ENCODE measurements at places on chromosomes 12 and 14.

GRCh38 chr12:56358836-56359532 is 923 bp downstream of the STAT2 start:
- H3K36me3 ChIP-seq: peaks cover 23% of the 10 kb centered on the region
- DNase-seq: no peak
- H3K4me3 ChIP-seq: peak overlapping the region; percentile 91
- no peak overlapping the region for H3K27ac ChIP-seq
- no peaks in the 10 kb centered on the region for H3K27me3 ChIP-seq

DNA sequence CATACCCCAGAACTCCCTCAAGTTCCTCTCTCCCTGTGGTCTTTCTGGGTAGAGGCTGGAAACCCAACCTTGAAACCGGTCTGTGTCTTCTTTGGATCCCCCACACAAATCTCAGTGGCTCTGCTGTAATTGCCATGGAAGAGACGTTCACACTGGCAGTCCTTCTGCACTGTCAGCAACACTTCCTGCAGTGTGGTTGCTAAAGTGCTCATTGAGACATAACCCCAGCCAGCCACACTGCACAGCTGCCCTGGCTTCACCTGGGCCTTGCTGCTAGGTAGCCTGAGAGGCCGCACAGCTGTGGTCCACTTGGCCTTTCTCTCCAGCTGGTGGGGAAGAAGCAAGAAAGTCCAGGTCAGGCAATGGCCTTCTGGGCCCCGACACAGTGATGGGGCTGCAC is 2.4 kb downstream of the GZMH start:
- peak overlapping the region; percentile 7 for H3K4me3 ChIP-seq
- no peak overlapping the region for H3K27ac ChIP-seq
- H3K36me3 ChIP-seq: no peaks in the 10 kb centered on the region
- H3K4me1 ChIP-seq: peaks cover 14% of the 10 kb centered on the region
- no peak for DNase-seq
- H3K27me3 ChIP-seq: no peaks in the 10 kb centered on the region

GRCh38 chr12:74535536-74535935 is 2.1 kb upstream of the ATXN7L3B start:
- H3K36me3 ChIP-seq: no peaks in the 10 kb centered on the region
- no peak for DNase-seq
- no peak overlapping the region for H3K27ac ChIP-seq
- no peak overlapping the region for H3K4me3 ChIP-seq
- H3K4me1 ChIP-seq: peaks cover 27% of the 10 kb centered on the region
- no peaks in the 10 kb centered on the region for H3K27me3 ChIP-seq

DNA sequence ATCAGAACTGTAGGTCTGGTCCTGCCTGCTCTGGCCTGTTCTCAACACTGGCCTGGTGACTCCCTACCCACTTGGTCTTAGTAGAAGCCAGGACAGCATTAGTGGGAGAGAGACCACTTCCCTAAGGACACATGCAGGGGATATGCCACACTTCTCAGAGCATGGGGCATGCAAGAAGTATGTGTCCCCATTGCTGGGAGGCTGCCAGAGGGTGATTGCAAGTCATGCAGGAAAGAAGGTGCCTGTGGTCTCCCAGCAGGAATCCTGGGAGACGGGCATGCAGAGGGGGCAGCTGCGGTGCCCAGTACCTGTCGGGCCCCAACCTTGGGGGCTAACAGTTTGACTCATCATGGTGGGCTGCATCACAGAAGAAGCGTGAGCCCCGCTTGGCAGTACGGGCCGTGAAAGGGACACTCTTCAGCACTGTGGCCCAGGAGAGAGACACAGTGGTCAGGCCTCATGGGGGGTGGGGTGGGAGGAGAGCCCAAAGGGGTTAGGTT is 23.0 kb downstream of the PRPF40B start:
- H3K36me3 ChIP-seq: peaks cover 99% of the 10 kb centered on the region
- no peak overlapping the region for H3K27ac ChIP-seq
- no peak overlapping the region for H3K4me3 ChIP-seq
- H3K4me1 ChIP-seq: peaks cover 30% of the 10 kb centered on the region

- H3K4me3 ChIP-seq: no peak overlapping the region
- no peak overlapping the region for H3K27ac ChIP-seq
- no peaks in the 10 kb centered on the region for H3K4me1 ChIP-seq
- H3K36me3 ChIP-seq: no peaks in the 10 kb centered on the region
- no peaks in the 10 kb centered on the region for H3K27me3 ChIP-seq
- no peak for DNase-seq
Measured at GRCh38 chr14:101224356-101225156, 321.0 kb upstream of the RTL1 start.

DNA sequence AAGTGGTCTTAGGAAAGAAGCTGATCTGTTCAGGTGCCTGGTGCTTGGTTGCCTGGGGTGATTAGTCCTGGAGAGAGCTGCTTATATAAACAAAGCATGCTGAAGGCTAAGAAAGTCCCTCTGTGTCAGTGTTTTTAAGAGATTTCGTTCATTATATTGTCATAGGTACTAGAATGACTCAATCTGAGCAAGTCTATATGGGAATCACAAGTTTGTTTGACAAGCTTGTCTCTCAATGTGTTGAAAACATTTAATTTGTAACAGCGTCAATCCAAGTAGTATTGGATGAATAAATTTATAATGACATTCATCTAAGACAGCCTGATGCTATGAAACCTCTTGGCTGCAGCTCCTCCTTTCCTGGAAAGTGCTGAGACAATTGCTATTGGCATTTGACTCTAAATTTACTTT is 256.3 kb downstream of the TMTC2 start:
- H3K4me3 ChIP-seq: no peak overlapping the region
- no peaks in the 10 kb centered on the region for H3K36me3 ChIP-seq
- H3K4me1 ChIP-seq: no peaks in the 10 kb centered on the region
- H3K27ac ChIP-seq: no peak overlapping the region

DNA sequence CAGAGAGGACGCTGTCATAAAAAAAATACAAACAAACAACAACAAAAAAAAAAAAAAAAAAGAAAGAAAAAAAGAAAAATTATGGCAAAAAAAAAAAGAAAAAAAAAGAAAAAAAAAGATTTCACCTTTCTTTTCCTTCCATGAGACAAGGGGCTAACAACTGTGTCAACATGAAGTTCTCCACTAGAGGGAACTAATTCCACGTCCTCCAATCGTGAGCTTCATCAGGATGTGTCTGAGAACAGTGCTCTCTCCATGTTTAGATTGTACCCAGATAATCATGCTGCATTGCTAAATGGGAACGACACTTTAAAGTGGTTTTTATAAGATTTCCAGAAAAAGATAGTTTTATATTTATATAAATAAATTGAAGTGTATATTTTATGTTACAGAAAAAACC is 96.2 kb upstream of the PTPRB start:
- H3K27ac ChIP-seq: no peak overlapping the region
- H3K36me3 ChIP-seq: no peaks in the 10 kb centered on the region
- DNase-seq: peak; percentile 32
- H3K27me3 ChIP-seq: no peaks in the 10 kb centered on the region
- no peak overlapping the region for H3K4me3 ChIP-seq
- H3K4me1 ChIP-seq: no peaks in the 10 kb centered on the region

DNA sequence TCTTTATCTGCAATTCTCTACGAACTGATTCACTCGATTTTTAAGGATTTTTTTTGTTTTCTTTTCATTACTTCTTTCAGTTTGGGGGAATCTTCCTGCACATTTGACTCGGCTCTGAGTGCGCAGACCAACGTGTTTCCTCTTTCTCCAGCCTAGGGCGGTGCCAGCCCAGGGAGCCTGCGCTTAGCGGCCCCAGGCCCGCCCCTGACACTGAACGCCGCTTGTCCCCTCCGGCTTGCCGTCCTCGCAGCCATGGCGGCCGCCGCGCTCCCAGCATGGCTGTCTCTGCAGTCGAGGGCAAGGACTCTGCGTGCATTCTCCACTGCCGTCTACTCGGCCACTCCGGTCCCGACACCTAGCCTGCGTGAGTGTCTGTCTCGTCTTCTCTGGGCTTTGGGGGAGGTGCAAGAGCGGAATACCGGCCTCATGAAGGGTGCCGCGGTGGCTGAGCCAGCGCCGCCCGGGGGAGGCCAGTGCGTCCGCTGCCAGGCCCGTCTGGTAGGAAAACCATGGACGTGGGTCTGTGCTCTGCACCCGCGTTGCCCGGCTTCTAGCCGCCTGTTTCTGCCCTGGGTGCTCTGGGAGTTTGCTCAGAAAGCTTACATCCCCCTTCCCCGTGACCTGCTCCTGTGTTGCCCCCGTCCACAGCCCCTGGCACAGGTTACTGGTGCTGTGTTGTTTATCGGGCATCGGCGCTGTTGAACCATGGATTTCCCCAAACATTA is at the start of gene MRPS35:
TSS of gene MRPS35 (plus strand) at position 241 of the 725 bp plus-strand sequence. CDS start at position 253, 12 bp downstream.
- DNase-seq: peak; percentile 93
- peaks cover 11% of the 10 kb centered on the region for H3K36me3 ChIP-seq
- H3K4me3 ChIP-seq: peak within 1 kb of the TSS; percentile 88
- peak within 1 kb of the TSS; percentile 88 for H3K27ac ChIP-seq

DNA sequence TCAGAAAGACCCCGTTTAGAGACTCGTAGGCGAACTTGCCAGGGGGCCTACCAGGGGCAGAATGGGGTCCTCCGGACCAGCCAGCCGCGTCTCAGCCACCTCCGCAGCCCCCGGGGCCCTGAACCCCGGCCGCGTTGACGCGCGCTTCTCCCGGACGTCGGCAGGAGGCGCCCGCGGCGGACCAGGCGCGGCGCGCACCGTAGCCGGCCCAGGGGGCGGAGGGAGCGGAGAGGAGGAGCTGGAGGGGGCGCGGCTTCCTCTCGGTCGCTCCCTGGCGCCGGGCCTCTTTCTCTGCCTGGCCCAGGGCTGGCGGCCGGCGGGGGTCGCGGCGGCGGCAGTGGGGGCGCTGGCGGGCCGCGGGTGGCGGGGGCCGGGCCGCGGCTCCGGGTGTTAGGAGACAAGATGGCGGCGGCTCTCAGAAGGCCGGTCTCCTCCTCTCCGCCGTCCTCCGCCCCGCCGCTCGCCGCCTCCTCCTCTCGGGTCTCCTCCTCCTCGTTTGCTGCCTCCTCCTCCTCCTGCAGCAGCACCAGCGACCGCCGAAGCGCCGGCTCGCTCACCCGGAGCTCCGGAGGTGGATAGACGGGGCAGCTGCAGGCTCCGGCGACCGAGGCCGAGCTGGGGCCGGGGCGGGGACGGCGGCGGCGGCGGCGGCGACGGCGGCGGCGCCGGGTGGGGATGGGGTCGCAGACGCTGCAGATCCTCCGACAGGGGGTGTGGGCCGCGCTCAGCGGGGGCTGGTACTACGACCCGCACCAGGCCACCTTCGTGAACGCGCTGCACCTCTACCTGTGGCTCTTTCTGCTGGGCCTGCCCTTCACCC is at the start of gene PCNX1:
TSS of gene PCNX1 (plus strand) at position 284 of the 820 bp plus-strand sequence. CDS start at position 676, 392 bp downstream.
- peak within 1 kb of the TSS; percentile 95 for H3K27ac ChIP-seq
- peaks cover 66% of the 10 kb centered on the region for H3K4me1 ChIP-seq
- H3K36me3 ChIP-seq: no peaks in the 10 kb centered on the region
- H3K27me3 ChIP-seq: no peaks in the 10 kb centered on the region

DNA sequence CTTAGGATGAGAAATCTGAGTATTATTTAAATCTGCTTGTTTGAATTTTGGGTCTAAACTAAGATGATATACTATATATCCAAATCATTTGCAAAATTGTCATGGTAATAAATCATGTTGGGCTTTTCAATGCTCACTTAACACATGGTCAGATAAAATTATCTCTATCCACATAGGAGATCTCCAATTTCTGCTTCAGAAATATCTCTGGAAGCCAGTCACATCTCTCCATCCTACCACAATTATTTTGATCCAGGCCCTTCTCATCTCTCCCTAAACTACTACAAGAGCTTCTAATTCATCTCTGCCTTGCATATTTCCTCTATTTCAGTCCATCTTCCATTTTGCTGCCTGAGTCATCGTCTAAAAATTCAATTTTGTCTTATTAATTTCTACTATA is 3.8 kb downstream of the DCN start:
- H3K27ac ChIP-seq: peak overlapping the region; percentile 82
- H3K36me3 ChIP-seq: no peaks in the 10 kb centered on the region
- DNase-seq: no peak
- no peaks in the 10 kb centered on the region for H3K4me1 ChIP-seq
- no peaks in the 10 kb centered on the region for H3K27me3 ChIP-seq

GRCh38 chr12:132529906-132530305 is 40.0 kb downstream of the FBRSL1 start:
- H3K27ac ChIP-seq: no peak overlapping the region
- no peak for DNase-seq
- H3K36me3 ChIP-seq: no peaks in the 10 kb centered on the region
- H3K4me3 ChIP-seq: no peak overlapping the region

DNA sequence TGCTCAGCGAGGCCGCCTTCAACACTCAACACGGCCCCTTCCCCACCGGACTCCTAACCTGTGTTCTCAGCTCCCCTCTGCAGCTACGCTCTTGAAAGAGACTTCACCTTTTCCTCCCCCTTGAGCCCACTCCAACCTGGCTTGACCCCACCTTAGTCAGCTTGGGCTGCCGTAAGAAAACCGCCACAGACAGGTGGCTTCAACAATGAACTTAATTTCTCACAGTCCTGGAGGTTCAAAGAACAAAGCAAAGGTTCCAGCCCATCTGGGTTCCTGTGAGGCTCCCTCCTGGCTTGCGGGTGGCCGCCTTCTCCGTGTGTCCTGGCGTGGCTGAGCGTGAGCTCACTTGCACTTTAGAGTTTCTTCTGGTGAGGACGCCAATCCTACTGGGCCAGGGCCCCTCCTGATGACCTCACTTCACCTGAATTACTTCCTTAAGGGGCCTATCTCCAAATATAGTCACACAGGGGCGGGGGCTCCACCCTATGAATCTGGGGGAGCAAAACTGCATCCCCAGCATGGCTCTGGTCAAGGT is 138.8 kb downstream of the CALM1 start:
- H3K4me3 ChIP-seq: no peak overlapping the region
- H3K27ac ChIP-seq: peak overlapping the region; percentile 87
- DNase-seq: no peak
- H3K36me3 ChIP-seq: peaks cover 15% of the 10 kb centered on the region
- H3K27me3 ChIP-seq: no peaks in the 10 kb centered on the region

DNA sequence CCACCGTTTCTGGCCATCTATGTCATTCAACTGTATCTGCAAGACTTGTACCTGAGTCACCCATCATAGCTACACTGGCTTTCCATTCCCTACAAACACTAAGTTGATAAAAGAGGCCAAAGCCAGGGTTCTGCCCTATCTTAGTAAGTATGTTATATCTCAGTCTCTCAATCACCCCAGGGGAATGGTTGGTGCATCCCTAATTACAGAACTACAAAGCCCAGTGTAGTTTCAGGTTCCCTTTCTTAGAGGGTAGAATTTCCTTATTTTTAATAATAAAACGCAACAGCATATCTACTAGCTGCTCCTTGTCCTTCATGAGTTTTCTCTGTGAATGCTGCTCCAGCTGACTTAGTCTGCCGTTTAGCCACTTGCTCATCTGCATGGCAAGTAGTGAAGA is 57.6 kb downstream of the ST8SIA1 start:
- no peak overlapping the region for H3K4me3 ChIP-seq
- DNase-seq: no peak
- H3K4me1 ChIP-seq: no peaks in the 10 kb centered on the region
- peak overlapping the region; percentile 81 for H3K27ac ChIP-seq

GRCh38 chr14:102138535-102138934 is 1.2 kb upstream of the WDR20 start:
- H3K4me3 ChIP-seq: no peak overlapping the region
- no peaks in the 10 kb centered on the region for H3K27me3 ChIP-seq
- no peak overlapping the region for H3K27ac ChIP-seq
- no peak for DNase-seq
- no peaks in the 10 kb centered on the region for H3K36me3 ChIP-seq
- H3K4me1 ChIP-seq: peaks cover 29% of the 10 kb centered on the region

- peaks cover 7% of the 10 kb centered on the region for H3K27me3 ChIP-seq
- H3K4me3 ChIP-seq: peak overlapping the region; percentile 54
- peak overlapping the region; percentile 93 for H3K27ac ChIP-seq
- no peaks in the 10 kb centered on the region for H3K36me3 ChIP-seq
Measured at GRCh38 chr12:26113181-26113654, 11.6 kb downstream of the BHLHE41 start.

- H3K4me3 ChIP-seq: no peak overlapping the region
- H3K4me1 ChIP-seq: peaks cover 37% of the 10 kb centered on the region
- no peaks in the 10 kb centered on the region for H3K36me3 ChIP-seq
- H3K27ac ChIP-seq: peak overlapping the region; percentile 32
- H3K27me3 ChIP-seq: no peaks in the 10 kb centered on the region
Measured at GRCh38 chr14:35352274-35353233, 52.0 kb downstream of the NFKBIA start.

Measured in heart right ventricle (tissue), 16 donors.